ENCODE measurements at places on chromosomes 2 and 18.
A peak's percentile ranks its signal among the peaks of the same experiment; 100 is the strongest.

- no peak for DNase-seq
These were observed 60.6 kb downstream of the ETAA1 start for GRCh38 chr2:67457699-67458098.

- no peak for DNase-seq
These were observed 4.2 kb downstream of the STAMBP start for GRCh38 chr2:73832930-73833329.

GRCh38 chr2:221106241-221106640 is 465.9 kb downstream of the EPHA4 start:
- peak; percentile 51 for DNase-seq

DNA sequence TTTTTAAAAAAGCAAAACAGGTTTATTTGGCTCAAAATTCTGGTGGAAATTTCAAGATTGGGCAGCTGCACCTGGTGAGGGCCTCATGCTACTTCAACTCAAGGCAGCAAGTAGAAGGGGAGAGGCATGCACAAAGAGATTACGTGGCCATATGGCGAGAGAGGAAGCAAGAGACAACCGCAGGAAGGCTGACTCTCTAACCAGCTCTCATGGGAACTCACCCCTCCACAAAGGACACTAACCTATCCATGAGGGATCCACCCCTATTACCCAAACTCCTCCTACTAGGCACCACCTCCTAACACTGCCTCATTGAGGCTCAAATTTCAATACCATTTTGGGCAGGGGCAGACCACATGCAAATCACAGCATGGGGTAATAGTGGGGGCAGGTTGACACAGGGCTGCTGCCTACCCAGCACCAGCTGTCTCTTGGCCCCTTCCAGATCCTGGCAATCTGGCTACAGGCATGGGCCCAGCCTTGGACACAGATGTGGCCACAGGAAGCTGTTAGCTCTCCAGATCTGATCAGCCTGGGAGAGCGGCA is 2.0 kb upstream of the CAPN10 start:
- no peak for DNase-seq

DNA sequence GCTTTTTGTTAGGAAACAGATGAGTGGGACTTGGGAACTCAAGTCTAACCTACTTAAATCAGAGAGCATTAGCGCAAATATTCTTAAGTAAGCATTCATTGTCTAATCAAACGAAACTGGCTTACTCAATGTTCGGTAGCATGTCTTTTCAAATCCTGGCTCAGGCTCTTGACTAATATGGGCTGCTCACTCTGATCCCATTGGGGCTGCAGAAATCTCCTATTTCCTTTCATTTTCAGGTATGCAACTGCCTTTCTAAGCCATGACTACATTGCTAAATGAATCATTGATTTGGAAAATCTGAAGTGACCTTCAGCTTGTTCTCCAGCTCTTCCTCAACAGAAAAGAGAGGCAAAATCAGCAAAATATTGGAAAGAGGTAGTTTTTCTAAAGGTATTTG is 2084.4 kb upstream of the PIK3C3 start:
- DNase-seq, result peak; percentile 48

DNA sequence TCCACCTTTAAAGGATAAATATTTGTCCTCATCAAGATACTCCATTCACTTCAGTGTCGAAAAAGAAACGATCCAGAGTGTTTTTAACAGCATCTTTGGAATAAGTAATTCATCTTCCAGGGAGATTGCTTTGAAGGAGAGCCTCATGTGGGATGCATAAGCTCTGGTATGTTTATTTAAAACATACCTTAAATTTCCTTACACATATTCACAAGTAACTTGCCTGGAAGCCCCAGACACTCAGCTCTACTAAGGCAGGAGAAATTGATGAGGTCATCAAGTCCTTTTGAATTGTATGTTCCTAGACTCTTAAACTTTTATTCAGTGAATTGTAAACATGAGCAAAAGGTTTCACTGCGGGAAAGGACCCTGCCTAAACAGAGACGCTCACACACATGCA is 103.0 kb downstream of the CDK15 start:
- DNase-seq, result peak; percentile 18

- DNase-seq, result no peak
These were observed 49.1 kb downstream of the KCNIP3 start for GRCh38 chr2:95346231-95346737.

All from epithelial cell of prostate (primary cell).